ENCODE measurements at places on chromosomes 6 and 20.

DNA sequence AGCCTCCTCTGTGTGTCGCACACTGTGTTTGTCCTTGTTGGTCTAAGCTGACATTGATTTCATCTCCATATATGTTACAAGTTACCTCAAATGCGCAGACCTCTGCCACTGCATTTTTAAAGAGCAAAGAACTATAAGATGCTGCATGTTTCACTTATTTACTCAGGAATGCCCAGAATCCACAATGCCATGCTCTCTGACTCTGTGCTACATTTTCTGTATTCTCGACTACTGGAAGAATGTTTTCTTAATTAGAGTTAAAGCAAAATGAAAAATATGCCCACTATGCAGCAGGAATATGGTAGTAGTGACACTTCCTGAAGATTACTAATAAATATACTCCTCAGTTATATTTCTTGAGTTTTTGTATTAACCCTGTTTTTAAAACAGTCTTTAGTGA, 296.4 kb downstream of the HACE1 start:
- DNase-seq, result no peak

GRCh38 chr6:165973473-165973872, 194.2 kb downstream of the TBXT start:
- DNase-seq, result no peak

DNA sequence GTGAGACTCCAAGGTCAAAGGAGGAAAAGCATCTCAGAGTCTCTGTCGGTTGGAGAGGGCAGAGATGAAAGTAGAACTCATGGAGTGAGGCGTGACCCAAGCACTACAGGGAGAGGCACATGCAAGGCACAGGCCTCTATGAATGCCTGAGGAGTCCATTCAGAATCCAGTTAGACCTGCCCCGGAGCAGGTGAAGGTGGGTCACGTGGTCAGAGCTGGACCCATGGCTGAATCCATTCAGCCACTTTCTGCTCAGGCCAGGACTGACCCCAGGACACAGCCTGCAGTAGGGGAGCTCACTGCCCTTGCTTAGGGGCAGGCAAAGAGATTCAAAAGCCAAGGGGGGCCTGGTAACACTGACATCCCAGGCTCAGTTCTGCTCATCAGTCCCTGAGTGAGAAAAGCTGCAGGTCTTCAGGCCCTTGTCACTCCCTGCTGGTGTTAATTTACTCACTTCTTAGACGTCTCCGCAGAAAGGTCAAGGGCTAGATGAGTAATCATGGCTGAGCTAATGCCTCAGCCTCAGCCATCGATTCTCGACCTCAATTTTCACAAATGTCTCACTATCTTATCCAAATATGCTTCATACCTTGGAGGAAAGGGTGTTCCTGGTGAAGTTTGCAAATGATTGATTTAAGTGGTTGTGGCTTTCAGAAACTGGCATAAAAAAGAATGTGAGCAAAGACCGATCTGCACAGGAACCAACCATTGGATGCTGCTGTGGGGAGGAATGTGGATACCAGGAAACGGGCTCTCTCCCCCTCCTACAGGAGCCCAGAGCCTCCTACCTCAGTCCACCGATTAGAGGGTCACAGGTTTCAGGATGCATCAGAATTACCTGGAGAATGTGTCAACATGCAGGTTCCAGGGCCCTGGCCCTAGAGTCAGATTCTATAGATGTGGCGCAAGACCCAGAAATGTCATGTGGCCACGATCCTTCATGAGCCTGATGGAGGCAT, 584.4 kb downstream of the PTPRT start:
- DNase-seq, result no peak

- no peak for DNase-seq
Observed at GRCh38 chr6:129006724-129007514, 124.0 kb downstream of the LAMA2 start.

- no peak for DNase-seq
Observed at GRCh38 chr6:7401075-7401474, 11.5 kb downstream of the RIOK1 start.

DNA sequence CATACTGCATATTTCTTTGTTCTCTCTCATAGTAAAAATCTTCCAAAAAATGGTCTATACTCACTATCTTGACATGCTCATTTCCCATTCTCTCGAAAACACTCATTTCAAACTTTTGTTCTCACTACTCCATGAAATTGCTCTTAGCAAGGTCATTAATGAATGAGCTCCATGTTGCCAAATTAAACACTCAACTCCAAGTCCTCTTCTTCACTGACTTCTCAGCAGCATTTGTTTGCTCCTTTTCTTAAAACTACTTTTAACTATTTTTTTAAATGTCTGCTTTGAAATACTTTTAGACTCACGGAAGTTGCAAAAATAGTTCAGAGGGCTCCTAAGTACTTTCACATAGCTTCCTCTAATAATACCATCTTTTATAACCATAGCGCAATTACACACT, 274.0 kb upstream of the PREP start:
- DNase-seq, result no peak

GRCh38 chr6:98846021-98846380, 11.6 kb downstream of the POU3F2 start:
- DNase-seq, result no peak

GRCh38 chr6:147170269-147170668, 33.9 kb upstream of the STXBP5 start:
- no peak for DNase-seq

GRCh38 chr20:58722877-58723627, 30.5 kb downstream of the NPEPL1 start:
- no peak for DNase-seq

DNA sequence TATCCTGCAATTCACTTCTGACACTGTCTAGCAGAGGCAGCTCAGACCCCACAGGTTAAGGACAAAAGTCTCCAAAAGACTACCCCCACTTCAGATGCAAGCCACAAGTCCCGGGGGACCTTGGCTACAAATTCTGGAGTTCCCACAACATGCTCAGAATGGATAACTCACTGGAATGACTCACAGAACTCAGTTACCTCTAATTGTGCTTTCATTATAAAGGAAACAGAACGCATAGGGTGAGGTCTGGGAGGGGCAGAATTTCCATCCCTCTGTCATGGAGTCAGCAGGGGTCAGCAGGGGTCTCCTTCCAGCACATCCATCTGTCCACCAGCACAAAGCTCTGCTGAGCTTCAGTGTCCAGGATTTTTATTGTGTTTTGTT, 184.2 kb downstream of the CDH4 start:
- no peak for DNase-seq

DNA sequence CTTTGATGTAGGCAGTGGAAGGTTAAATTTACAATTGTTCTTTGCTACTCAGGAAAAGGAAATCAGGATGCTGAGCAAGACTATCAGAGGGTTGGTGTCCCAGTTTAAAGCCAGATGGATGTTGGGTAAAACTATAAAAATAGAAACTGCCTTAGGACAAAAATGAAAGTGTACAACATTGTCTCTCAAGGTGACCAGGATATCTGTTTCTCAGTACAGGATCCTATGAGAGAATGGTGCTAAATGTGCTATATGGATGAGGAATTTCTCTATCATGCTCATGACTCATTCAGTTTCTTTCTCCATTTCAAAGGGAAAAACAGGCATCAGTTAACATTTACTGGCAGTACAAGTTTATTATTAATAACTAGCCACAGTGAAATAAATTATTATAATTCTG, 534.2 kb upstream of the GJE1 start:
- DNase-seq, result no peak

GRCh38 chr6:168441434-168442391, 729 bp downstream of the SMOC2 start:
- no peak for DNase-seq

DNA sequence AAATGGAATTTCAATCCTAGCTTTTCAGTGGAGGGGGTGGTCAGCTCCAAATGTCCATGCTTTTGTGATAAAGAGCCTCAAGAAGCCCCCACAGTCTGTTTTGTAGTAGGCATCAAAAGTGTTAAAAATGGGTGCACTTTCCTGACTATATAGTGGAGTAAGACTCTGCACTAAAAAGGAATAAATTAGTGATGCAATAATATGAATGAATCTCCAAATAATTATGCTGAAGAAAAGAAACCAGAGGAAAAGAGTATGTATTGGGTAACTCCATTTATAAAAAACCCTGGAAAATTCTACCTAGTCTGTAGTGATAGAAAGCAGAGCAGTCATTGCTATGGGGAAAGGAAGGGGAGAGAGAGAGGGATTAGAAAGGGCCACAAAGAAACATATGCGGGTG, 310.4 kb upstream of the SUPT3H start:
- no peak for DNase-seq

GRCh38 chr6:96913621-96914020, 10.9 kb upstream of the KLHL32 start:
- no peak for DNase-seq

- DNase-seq, result peak; percentile 80
Observed at GRCh38 chr6:159097256-159097655, 52.5 kb upstream of the TAGAP start.

GRCh38 chr6:140544431-140544830, 1170.0 kb upstream of the CITED2 start:
- DNase-seq, result no peak

DNA sequence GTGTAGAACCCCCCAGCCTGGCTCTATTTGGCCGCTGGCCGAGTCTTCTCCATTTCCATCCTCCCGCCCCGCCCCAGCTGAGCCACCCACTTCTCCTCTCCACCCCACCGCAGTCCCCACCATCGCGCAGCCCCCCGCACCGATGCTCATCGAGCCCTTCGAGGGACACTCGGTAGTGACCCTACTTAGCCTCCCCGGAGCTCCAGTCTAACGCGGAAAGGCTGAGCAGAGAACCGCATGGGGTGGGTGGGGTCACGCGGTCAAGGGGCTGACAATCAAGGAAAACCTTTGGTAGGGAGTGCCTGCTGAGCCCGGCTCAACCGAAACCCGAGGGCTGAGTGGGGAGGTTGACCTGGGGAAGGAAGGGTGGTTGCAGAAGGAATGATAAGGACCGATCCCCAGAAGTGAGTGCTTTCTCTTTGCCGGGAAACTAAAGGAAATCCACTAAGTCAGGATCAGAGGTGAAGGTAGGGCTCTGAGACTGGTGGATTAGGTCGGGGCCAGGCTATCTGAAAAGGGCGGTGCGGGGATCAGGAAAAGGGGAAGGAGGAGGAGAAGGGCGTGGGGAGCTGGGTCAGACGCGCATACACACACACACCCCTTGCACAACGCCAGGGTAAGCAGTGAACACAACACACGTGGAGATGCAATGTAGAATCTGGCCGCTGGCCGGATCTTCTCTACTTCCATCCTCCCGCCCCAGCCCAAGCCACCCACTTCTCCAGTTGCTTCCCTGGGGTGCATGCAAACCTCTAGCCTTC, 49.8 kb downstream of the CPXM1 start:
- DNase-seq, result peak; percentile 63

DNA sequence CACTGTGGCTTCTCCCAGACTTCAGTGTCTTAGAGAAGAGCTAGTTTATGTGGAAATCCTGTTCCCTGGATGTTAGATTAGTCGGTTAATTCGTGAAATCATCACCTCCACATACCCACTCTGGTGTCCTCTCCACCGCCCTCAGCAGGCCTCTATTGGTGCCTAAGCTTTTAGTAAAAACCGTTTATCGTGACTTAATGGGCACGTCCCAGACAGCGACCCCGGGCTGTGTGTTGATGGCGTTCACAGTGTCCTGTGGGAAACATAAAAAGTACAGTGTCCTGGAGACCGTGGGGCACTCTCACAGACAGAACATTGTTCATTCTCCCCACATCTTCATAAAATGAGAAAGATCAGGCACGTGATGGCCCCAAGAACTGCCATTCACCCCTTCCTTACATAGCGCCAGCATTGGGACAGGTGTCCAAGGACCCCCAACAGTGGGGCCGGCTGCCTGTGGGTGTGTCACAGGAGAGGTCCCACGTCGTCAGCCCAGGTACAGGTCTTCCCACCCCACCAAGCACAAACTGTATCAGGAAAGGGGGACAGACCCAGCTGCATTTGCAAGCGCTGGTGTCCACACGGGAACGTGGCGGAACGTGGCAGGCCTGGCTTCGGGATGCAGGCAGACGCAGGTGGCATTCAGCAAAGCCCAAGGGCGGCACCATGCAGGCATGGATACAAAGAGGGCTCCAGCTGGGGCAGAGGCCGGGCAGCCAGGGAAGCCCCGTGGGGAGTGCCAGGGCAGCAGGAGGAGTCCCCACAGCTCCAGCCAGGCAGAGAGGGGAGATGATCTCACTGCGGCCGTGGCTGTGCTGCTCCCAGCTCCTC, 237.7 kb downstream of the DLL1 start:
- peak; percentile 36 for DNase-seq

DNA sequence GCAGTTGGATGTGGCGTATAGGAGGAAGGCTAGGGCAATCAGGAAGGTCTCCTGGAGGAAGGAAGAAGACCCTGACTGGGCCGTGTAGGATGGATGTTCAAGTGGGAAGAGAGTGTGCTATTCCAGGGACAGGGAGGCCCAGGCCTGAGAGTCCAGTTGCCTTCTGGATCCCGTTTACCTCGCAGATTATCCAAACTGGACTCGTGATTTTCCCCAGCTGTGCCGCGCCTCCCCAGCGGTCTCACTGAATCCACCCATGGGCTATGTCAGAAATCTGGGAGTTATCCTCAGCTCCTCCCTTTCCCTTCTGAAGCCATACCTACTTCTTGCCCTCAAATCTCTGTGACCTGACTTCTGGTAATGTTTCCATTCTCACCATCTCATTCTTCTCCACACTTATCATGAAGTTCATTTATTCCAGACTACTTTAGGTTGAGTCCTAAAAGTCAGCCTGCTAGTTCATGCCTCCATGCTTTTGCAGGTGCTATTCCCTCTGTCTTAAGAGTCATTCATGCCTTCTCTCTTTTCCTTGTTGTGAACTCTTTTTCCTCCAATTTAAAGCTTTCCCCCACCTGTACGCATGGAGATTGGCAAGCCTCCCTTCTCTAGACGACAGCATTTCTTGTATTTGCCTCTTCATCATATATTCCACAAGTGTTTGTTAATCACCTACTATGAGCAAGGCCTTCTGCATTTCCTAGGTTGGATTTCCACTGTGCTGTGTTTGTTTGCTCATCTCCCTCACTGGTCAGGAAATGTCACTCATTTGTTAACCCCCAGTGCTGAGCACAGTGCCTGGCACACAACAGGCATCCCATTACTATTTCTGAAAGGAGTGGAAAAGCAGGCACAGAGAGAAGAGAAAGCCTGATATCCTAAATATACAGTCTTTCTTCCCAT, 2.7 kb downstream of the SDCBP2 start:
- DNase-seq, result peak; percentile 26

- peak; percentile 77 for DNase-seq
Observed at GRCh38 chr20:51542571-51543421, at the start of gene NFATC2. NFATC2 (minus strand) TSS chr20:51542719; CDS start chr20:51542499, 220 bp downstream.

DNA sequence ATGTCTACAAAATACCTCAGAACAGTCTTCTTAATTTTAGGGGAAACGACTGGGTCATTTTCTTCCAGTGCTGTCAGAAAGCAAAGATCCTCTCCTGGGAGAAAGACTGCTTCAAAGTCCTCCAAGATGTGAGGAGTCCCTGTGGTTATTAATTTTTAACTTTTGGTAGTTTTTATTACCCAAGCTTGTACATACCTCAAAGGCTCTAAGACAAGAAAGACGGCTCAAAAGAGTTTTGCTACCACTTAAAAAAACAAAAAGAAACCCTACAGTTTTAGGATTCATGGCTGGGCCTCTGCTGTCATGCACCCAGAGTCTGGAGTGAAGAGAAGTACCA, 56.1 kb upstream of the APCDD1L start:
- DNase-seq, result no peak
